ENCODE measurements at places on chromosomes 1 and 21.

GRCh38 chr1:110123224-110123623, 11.0 kb downstream of the UBL4B start:
- no peak for DNase-seq

DNA sequence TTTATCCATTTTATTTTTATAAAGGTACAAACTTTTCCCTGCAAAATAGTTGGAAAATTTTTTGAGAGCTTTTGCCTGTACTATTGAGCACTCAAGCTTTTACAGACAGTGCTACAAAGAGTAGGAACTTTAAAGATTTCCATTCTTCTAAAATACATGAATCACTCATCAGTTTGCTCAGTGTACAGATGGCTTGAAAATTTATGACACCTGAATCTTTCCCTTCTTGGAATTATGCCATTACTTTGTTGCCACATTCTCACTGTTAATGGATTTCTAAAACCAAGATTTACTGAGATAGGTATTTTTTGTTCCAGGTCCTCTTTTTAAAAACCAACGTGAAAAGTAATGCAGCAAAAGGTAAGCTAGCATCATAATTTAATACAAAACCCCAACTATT, 76.0 kb downstream of the GPATCH2 start:
- no peak for DNase-seq

DNA sequence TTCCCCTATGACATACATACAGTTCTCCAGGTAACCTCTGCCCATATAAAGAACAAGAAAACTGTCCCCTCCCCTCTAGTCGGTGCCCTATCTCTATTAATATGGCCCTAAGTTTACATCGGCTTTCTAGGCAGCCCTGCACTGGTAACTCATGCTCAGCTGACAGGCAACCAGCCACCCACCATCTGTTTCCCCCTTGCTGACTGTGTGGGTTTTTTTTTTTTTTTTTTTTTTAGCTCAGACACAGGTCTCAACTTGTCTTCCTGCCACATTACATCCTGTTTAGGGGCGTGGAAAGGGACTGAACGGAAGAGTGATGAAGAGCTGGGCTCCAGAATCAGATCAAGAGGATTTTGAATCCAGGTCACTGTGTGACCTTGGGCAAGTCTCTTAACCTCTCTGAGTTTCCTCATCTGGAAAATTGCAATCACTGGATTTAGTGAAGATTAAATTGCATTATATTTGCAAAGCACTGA, 14.0 kb downstream of the LAPTM5 start:
- peak; percentile 50 for DNase-seq

- no peak for DNase-seq
These were observed 111.6 kb upstream of the VAMP3 start for GRCh38 chr1:7659514-7659913.

DNA sequence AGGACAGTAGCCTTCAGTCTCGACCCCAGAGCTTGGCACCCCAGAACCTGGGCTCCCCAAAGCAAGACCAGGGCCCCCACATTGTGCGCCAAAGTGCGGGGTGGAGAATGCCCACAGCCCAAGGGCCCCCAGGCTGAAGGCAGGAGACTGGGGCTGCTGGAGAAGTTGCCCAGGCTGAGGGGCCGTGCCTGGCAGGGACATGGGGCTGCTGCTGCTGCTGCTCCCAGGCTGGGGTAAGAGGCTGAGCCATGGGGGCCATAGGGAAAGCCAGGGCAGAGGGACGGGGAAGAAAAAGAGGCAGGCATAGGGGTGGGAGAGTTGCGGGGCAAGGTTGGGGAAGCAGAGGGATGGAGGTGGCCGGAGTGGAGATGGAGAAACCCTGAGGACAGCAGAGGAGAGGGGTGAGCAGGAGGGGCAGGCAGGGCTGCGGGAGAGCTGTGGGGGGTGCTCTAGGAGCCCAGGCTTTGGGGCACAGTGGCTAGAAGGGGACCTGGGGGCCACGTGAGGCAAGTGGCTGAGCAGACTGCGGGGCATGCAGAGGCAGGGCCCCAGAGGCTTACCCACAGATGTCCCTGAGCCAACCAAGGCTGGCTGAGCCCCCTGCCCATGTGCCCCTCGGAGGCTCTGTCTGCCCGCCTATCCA, 18.9 kb downstream of the SLC27A3 start:
- no peak for DNase-seq

DNA sequence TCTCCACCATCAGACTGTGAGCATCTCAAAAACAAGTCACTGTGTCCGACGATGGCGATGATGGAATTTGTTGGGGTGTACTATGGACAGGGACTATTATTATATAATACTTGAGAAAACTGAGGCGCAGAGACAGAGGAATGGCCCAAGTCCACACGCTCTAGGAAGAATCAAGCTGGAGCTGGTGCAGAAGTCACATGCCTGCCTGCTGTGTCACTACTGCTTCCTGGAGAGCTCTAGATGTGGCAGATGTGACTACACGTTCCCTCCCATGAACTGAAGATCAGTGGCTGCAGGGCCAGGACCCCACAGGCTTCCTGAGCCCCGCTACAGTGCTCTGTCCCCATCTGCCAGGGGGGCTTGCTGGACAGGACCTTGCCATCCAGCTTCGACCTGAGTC, 56.9 kb downstream of the TRABD2B start:
- no peak for DNase-seq

GRCh38 chr1:24235921-24236788, 49.1 kb upstream of the IFNLR1 start:
- DNase-seq, result no peak

- DNase-seq, result no peak
These were observed 13.8 kb downstream of the VASH2 start for GRCh38 chr1:212964102-212964501.

- DNase-seq, result peak; percentile 37
These were observed 60.8 kb upstream of the RNF11 start for GRCh38 chr1:51175278-51175677.

GRCh38 chr1:26848499-26848898, 14.4 kb upstream of the SFN start:
- no peak for DNase-seq

- DNase-seq, result no peak
These were observed 11.5 kb downstream of the OTUD3 start for GRCh38 chr1:19893687-19894086.

DNA sequence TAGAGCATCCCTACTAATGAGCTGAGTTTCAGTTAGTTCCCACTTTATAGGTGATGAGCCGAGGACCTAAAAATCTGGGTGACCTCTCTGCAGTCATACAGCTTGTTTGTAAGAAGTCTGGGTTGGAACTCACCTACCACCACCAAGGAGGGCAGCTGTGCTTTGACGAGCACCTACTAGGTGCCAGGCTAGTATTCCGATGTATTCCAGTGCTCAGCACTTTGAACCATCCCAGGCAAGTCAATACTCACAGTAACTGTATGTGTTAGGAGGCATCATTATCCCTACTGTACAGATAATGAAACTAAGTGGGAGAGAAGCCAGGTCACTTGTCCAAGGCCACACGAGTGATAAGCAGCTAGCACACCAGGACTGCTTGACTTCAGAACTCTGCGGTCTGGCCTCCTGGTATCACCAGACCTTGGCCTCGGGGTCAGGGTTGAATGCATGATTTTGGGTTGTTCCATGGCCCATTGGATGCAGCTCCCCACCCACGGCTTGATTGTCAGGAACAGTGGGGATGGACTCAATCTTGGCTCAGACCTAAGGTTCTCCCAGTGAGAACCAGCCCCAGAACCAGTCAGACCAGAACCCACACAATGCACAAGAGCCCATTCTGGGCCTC, 20.7 kb downstream of the ECE1 start:
- DNase-seq, result no peak

DNA sequence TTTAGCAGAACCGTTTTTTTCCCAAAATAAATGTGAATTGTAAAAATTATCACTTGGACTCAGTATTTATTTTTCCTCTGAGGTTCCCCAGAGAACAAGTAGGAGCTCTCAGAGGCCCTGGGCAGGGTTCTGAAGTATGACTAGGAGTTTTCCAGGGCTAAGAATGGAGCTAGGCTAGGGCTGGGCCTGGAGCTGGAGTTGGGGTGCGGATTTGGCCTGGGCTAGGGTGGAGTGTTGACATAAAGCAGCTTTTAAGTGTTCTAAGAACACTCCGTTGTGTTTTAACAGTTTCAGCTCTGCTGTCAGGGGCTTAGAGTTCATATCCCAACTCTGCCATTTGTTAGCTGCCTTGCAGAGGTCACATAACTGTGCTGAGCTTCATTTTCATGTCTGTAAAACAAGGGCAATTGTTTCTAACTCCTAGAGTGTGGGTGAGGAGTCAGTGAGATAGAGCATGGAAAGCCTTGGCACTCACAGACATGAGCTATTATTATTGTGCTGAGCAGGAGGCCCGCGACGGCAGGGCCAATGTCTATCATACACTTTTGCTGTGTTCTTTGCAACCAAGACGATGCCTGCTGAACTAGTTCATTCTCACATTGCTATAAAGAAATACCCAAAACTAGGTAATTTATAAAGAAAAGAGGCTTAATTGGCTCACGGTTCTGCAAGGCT, 51.1 kb downstream of the LACTBL1 start:
- DNase-seq, result no peak

DNA sequence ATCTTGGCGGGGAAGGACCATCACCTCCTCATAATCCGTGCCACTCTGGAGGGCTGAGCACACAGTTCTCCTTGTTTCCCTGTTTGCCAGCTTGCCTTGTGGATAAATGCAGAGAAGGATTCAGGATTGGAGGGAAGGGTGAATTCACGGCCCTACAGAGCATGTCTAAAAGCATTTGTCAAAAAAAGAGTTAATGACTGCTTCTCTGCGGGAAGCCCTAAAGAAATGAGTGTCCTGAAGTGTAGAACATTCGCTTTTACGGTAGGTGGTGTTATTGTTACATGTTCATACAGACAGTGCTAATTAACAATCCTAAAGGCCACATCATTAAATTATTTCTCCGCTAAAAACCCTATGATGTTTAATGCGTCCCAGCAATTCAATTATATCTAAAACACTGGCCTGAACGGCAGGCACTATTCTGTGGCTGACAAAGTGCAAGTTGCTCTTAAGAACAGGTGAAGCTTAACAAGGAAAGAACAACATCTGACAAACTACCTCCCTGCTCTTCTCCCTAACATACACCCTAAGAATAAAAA, 112.3 kb upstream of the NFIA start:
- DNase-seq, result no peak

- no peak for DNase-seq
These were observed 124.4 kb upstream of the IRF2BP2 start for GRCh38 chr1:234734412-234734835.

DNA sequence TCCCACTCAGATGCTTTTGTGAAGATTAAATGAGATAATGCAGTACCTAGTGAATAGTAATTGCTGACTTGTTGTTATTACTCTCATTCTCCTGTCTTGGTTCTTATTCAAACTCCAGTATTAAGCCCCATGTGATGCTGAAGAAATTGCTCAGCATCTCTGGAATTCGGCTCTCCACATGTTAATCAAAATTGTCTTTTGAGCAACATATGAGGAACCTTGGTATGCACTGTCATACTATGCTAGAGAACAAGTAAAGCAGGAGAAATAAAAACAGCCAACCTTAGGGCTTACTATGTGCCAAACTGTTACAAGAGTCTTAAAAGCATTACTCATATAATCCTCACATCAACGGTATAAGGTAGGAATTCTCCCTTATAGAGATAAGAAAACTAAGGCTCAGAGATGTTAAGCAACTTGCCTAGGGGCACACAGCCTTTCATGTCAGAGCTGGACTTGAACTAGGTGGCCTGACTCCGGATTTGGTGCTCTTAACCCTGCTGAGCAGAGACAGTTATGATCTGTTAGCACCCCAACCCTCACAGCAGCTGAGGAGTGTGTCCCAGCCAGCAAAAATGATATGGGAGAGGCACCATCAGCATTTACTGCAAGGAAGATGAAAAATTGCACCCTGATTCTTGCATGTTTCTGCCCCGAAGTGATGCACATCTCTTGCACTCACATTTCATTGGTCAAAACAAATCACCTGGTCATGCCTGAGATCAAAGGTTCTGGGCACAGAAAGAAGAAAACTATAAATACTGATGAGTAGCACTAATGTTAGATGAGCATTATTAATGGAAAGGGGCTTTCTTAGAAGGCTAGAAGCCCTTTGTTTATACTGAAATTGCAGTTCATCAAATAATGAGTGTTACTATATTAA, 102.3 kb downstream of the OMA1 start:
- DNase-seq, result no peak

DNA sequence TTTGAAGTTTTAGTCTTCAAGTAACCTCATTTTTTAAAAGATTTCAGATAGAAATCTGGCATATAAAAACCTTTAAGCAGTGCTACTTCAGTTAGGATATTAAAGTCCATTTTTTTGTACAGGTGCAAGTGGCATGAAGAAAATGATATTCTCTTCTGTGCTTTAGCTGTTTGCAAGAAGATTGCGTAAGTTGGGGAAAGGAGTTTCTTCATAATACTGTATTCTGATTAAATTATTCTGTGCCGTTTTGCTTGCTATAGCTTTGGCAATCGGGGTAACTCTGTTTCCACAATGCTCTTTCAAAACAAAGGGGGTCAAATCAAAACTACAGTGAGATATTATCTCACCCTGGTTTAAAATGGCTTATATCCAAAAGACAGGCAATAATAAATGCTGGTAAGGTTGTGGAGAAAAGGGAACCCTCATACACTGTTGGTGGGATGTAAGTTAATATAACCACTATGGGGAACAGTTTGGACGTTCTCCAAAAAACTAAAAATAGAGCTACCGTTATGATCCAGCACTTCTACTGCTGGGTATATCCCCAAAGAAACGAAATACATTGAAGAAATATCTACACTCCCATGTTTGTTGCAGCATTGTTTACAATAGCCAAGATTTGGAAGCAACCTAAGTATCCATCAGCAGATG, 27.1 kb downstream of the MAEL start:
- DNase-seq, result no peak

DNA sequence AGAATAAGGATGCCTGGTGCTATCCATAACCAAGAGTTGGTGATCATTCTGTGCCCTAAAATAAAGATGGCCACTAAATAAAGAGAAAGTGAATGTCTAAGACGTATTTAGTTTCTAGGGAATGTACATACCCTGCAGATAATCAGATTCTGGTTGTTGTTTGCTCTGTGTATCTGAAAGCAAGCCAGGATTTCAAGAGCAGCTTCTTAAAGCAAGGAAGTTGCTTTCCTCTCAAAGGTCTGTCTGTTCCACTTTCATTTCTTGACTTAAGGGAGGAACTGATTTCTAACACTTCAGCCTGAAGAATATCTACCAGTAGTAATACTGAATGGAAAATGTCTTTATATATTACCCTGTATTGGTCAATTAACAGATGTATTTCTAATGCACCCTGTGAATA, 88.8 kb downstream of the KIF1B start:
- no peak for DNase-seq

DNA sequence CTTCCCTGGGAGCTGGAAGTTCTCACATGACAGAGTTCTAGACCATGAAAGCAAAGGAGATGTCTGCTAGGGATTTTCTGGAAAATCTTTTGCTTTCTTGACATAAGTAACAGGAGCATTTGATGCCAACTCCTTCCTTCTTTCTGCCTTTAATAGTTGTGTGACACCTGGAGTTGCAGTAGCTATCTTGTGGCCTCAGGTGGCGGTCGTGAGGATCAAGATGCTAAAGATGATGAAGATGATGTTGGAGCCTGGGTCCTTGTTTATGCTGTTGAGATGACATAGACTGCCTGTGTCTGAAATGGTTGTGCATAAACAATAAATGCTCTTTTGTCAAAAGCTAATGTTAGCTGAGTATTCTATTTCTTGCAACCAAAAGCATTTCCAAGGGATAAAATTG, 32.7 kb upstream of the KIRREL1 start:
- DNase-seq, result no peak

Data from CD4-positive, alpha-beta T cell (primary cell).